Esophagus mucosa (tissue), 1 donor: ENCODE measurements at places on chromosomes 12 and 14. TPM values are rescaled to one million over a fixed set of nuclear protein-coding genes. Genes with fewer than 3 reads are reported as not detected.
A peak's percentile ranks its signal among the peaks of the same experiment; 100 is the strongest.

The VTI1B gene
- total RNA-seq: 81.0 TPM

The NEUROD4 gene
- not detected for total RNA-seq

The HOMEZ gene
- 9.6 TPM for total RNA-seq

The USP44 gene
- not detected for total RNA-seq

- no peak for ATAC-seq
Observed at GRCh38 chr14:105472486-105472991, 2.1 kb upstream of the CRIP2 start.

GRCh38 chr14:75380656-75381055 lies 47.2 kb upstream of the JDP2 start:
- ATAC-seq: no peak

DNA sequence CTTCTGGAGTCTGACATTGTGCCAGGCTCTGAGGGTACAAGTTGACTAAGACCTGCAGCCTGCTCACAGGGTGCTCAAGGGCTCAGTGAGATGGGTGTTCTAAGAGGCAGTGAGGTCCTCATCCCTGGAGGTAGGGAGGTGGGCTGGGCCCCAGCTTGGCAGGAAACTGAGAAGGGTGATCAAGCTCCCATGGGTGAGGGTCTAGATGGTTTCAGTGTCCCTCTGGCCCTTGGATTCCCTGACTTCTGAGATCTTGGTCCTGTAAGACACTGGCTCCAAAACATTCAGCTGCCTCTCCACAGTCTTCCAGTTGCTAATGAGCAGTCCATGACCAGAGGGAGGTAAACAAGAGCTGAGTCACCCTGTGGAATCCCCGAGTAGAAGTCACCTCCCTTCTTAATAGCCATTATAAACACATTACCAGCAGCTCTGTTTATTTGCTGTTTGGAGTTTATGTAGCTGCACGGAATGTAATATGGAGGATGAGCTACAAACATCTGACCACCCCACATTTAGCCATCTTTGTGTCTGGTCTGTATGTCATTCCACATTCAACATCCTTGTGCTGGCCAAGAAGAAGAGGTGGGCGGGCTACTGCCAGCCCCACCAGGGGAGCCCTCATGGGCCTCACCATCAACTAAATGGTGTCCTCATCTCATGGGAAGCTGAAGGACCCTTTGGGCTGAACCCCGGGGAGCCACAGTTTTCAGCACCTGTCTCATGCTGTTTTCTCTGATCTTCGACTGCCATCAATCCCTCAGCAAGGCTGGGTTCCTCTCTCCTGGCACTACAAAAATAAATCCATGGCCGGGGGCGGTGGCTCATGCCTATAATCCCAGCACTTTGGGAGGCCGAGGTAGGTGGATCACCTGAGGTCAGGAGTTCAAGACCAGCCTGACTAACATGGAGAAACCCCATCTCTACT lies 37.2 kb upstream of the BDKRB2 start:
- ATAC-seq: peak; percentile 76

GRCh38 chr14:75371297-75371696 lies 56.5 kb upstream of the JDP2 start:
- ATAC-seq: no peak

DNA sequence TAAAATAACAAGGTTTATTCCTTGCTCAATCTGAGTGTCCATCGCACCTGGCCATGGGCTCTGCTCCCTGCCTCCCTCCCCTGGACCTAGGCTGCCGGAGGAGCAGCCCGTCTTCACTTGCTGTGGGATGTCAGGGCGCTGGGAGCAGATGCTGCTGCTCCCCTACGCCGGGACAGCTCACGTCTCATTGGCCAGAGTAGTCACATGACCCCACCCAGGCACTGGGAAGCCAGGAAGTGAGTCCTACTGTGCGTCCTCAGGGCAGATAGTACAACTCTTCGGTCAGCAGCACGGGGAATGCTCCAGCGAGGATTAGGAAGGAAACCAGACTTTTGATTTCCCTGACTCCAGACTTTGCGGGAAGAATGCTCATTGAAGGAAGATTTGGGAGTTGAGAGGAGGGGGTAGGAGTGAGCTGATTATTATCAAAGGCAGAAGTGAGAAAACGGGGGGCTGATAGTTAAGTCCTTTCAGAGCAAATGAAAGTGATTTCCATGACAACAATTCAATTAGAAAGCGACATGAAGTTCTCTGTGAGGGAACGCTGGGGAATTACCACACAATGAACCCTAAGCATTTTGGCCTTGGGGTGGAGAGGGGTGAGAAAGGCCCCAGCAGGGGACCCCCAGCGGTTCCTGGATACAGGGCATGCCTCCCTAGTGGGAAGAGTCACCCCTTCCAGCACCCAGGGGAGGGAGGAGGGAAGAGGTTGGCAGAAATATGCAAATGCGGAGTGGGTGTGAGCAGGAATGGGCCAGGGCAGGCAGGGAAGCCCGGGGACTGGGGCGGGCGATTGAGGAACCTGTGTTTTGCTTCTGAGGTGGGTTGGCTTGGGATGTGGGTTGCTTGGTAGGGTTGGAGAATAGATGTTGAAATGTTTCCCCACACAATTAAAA lies 215.5 kb downstream of the AACS start:
- no peak for ATAC-seq

DNA sequence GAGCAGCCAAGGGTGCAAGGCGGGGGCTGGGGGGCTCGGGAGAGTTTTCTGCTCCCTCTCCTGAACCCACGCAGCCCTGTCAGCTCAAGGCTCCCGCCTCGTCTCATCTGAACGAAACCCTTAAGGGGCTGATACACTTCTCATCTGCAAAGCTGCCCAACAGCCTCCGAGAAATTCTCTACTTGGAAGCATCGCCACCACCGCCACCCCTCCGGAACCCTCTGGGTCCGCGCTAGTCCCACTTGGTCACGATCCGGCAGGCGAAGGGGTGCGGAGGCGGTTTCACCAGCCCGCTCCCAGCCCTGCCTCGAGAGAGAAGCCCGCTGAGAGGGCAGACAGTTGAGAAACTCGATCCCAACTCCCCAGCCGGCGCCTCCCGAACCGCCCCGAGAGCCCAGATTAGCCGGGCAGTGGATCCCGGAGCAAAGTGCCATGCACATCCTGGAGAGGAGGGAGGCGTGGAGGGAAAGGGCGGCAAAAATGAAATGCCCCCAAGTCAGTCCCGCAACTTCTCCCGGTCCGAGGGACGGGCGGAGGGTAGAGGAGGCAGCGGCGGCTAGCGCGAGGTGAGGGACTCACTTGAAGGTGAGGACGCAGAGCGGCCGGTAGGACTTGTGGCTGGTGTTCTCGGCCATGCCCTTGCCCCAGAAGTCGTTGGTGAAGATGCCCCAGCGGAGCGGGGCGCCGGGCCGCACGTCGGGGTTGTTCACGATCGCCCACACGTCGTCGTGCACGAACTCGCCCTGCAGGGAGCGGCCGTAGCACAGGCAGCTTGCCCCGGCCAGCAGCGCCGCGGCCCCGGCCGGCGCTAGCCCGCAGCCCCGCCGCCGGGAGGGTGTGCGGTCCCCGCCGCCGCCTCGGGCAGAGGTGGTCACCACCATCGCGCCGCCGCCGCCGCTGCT lies 620 bp downstream of the TMTC1 start:
- peak; percentile 46 for ATAC-seq

GRCh38 chr14:90837355-90837754 lies 21.1 kb upstream of the TTC7B start:
- ATAC-seq: no peak

GRCh38 chr14:55336162-55336561 lies 64.9 kb downstream of the FBXO34 start:
- ATAC-seq: peak; percentile 87
